Lower leg skin (tissue), 4 donors: ENCODE measurements at places on chromosomes 2 and 18. TPM values are rescaled to one million over a fixed set of nuclear protein-coding genes. Genes with fewer than 3 reads are reported as not detected.

TBR1 gene
- not detected for total RNA-seq

TFPI gene
- 28.4 TPM for total RNA-seq

KCNF1 gene
- total RNA-seq: not detected

MYO7B gene
- total RNA-seq: 4.2 TPM

FOXD4L1 gene
- not detected for total RNA-seq

BCL2 gene
- 12.8 TPM for total RNA-seq

FBXO36 gene
- total RNA-seq: 3.4 TPM

C2orf80 gene
- not detected for total RNA-seq

TLX2 gene
- not detected for total RNA-seq

KIF5C gene
- total RNA-seq: 0.99 TPM

AKAIN1 gene
- total RNA-seq: not detected

SLC66A3 gene
- 12.7 TPM for total RNA-seq

BIN1 gene
- total RNA-seq: 18.2 TPM

MAP2 gene
- total RNA-seq: 47.8 TPM

DSC2 gene
- 24.4 TPM for total RNA-seq

NTSR2 gene
- not detected for total RNA-seq

REG3G gene
- total RNA-seq: not detected

ACVR1C gene
- 0.23 TPM for total RNA-seq

FLACC1 gene
- total RNA-seq: 0.69 TPM

ECEL1 gene
- 0.39 TPM for total RNA-seq

CD226 gene
- 0.29 TPM for total RNA-seq

LRATD1 gene
- total RNA-seq: 56.6 TPM

FAM136A gene
- 20.1 TPM for total RNA-seq

TOGARAM2 gene
- 1.5 TPM for total RNA-seq

NBAS gene
- 39.0 TPM for total RNA-seq

ARHGEF33 gene
- total RNA-seq: 1.4 TPM

MPP4 gene
- total RNA-seq: not detected

ARHGAP15 gene
- 3.0 TPM for total RNA-seq

HOXD10 gene
- 0.29 TPM for total RNA-seq

DUSP2 gene
- total RNA-seq: 39.3 TPM

ALKAL2 gene
- total RNA-seq: 2.8 TPM

DNAJC27 gene
- 14.0 TPM for total RNA-seq

IL1B gene
- total RNA-seq: 0.47 TPM

GYPC gene
- total RNA-seq: 24.6 TPM

PARD6G gene
- total RNA-seq: 107 TPM

SLC5A7 gene
- total RNA-seq: not detected

TMEM247 gene
- total RNA-seq: not detected

FECH gene
- total RNA-seq: 41.3 TPM

TUBB8B gene
- not detected for total RNA-seq

GPAT2 gene
- total RNA-seq: 0.38 TPM

ZNF804A gene
- total RNA-seq: not detected

CLEC4F gene
- 1.2 TPM for total RNA-seq

ARL4C gene
- 51.8 TPM for total RNA-seq

LRRC30 gene
- not detected for total RNA-seq

DPP10 gene
- not detected for total RNA-seq

TGFA gene
- total RNA-seq: 78.3 TPM

HOXD3 gene
- 1.7 TPM for total RNA-seq

AOX1 gene
- total RNA-seq: 19.0 TPM

MYO3B gene
- 0.17 TPM for total RNA-seq

ERMN gene
- total RNA-seq: not detected
